ENCODE measurements at places on chromosomes 1 and 21.

DNA sequence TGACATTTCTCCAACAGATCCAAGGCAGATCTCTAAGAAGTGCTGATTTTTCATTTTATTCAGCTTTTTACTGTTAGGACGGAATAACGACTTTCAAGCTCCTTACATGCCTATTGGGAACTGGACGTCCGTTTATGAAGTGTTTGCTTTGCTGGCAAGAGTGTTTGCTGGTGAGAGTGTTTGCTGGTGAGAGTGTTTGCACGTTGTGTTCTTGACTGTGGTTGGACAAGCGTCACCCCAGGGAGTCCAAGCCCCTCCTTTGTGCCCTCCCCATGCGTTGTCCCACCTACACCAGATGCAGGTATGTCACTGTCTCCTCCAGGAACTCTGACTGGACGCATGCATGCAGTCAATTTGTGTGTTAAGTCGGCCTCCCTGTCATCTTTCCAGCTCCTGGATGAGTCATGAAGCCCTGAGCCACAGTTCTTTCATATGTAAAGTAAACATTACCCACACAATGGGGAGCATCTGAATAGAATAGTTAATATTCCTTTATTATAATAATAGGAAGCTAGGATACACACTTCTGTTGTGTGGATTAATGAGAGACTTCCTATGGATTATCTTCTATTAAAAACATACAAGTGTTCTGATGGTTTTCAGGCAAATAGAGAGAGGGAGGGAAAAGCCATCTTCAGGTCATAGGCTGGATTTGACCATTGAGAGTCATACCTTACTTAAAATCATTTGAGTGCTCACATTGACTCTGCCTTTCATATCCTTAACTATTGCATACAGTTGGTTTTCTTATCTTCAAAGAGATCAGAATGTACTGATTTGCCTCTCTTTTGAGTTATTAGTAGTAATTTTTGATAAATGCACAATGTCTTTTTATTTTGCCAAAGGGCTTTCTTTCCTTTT lies 119.2 kb downstream of the GALNT2 start:
- DNase-seq = no peak

DNA sequence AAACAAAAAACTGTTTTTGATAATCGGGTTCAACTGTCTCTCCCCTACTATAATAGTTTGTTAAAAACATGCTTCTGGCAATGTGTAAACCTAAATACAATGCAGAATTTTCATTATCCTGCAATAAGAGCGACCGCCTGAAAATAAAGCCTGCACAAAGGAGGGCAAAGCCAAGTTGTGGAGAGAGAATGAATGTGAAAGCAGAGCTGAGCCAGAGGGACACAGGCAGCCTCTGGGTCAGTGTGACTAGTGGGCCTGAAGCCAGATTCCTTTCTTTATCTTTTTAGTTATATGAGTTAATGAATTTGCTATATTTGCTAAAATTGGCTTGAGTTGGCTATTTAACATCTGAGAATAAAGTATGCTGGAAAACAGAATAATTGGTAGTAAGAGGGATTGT lies 615.2 kb downstream of the PLA2G4A start:
- DNase-seq = no peak

- DNase-seq = no peak
Observed at GRCh38 chr1:173503391-173503790, 26.3 kb downstream of the PRDX6 start.

GRCh38 chr1:3821004-3821403 lies 24.7 kb upstream of the LRRC47 start:
- no peak for DNase-seq

DNA sequence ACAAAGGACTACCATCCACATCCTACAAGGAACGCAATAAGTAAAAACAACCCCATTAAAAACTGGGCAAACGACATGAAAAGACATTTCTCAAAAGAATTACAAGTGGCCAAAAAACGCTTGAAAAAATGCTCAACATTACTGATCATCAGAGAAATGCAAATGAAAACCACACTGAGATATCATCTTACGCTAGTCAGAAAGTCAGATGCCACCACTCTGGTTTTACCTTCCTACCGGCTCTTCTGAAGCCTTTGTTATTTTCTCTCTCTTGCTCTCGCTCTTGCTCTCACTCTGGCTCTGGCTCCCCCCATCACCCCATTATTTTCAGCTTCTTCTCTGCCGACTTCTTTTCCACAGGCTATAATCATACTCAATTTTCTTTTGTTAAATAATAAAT lies 38.8 kb downstream of the VPS45 start:
- DNase-seq = no peak

DNA sequence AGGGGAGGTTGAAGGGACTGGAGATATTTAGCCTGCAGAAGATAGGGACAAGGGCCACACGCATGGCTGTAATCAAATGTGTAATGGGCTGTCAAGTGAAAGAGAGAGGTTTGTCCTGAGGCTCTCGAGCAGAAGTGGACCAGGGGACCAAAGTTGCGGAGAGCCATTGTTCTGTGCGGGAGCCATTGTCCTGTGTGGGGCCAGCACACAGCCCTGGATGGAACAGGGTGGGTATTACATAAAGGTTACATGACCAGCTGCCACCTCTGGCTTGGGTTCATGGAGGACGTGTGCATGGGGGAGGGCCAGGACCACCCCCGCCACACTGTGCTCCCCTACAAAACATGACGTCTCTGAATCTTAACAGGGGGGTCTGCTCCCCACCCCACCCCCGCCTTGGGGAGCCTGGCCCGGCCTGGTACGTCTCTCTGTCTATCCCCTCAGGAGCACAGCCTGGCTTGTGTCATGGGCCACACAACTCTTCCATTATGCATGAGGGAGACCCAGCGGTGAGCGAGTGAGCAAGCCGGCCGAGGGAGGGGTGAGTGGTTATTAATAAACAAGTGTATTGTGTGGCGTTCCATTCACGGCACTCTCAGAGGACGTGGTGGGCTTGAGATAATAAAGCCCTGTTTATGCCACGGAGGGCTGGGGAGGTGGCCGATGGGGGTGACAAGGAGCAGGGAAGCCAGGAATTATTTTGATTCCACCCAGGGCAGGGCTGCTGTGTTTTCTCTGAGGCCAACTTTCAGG lies at the start of gene NFASC:
Gene NFASC (plus strand): TSS at position 703 of the 753 bp plus-strand sequence. CDS start 73,454 bp downstream, outside the sequence.
- DNase-seq = peak; percentile 93

DNA sequence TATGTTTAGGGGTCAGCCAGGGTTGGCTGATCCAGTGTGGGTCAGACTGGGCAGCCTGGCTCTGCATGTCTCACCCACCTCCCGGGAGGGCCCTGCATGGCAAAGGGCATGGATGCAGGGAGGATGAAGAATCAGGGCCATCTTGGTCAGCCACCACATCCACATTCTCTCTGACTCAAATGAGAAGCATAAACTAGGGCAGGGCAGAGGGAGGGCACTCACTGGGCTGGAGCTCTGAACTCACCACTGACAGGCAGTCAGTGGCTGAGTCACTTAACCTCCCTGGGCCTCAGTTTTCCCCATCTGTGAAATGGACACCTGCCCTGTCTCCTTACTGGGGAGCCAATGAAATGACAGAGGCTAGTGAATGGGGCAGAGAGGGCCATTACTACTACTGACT lies 4.3 kb upstream of the CELA2A start:
- DNase-seq = no peak

DNA sequence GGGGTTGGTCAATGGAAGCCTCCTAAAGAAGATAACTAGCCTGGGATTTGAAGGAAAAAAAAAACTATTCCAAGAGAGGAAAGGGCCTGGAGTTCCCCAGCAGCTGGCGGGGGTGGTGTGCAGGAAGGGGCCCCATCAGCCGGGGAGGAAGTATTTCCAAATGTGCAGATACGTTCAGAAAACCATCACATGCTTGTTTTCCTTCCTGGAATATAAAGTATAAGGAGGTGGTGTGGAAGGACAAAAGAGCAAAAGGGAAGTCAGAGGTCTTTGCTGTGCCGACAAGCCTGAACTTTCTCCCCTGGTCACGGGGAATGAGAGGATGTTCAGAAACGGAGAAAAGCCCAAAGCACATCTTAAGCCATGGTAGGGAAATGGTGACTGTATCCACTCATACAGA lies 72.0 kb upstream of the BACE2 start:
- DNase-seq = no peak

Measured in caudate nucleus (tissue), 63 donors.